ENCODE measurements at places on chromosomes 1 and 21.

GRCh38 chr1:208748387-208749165 lies 504.4 kb upstream of the PLXNA2 start:
- no peak for DNase-seq

GRCh38 chr1:70319750-70320149 lies 34.8 kb downstream of the ANKRD13C start:
- no peak for DNase-seq

GRCh38 chr21:27646056-27646455 lies 679.2 kb upstream of the ADAMTS5 start:
- no peak for DNase-seq

- no peak for DNase-seq
Observed at GRCh38 chr1:232101231-232101630, 474.6 kb downstream of the DISC1 start.

DNA sequence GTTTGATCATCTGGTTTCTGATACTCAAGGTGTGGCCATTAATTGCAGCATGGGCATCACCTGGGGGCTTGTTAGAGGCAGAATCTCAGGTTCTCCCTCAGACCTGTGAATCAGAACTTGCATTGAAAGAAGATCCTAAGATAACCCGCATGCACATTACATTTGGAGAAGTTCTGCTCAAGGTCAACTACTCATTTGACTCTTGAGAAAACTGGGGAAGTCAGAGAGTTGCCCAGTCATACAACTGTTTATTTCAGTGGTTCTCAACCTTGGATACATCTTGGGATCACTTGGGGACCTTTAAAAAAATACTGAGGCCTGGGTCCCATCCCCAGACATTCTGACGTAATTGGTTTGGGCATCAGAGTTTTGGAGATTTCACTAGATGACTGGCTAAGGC lies 30.5 kb downstream of the CAMTA1 start:
- DNase-seq: no peak

DNA sequence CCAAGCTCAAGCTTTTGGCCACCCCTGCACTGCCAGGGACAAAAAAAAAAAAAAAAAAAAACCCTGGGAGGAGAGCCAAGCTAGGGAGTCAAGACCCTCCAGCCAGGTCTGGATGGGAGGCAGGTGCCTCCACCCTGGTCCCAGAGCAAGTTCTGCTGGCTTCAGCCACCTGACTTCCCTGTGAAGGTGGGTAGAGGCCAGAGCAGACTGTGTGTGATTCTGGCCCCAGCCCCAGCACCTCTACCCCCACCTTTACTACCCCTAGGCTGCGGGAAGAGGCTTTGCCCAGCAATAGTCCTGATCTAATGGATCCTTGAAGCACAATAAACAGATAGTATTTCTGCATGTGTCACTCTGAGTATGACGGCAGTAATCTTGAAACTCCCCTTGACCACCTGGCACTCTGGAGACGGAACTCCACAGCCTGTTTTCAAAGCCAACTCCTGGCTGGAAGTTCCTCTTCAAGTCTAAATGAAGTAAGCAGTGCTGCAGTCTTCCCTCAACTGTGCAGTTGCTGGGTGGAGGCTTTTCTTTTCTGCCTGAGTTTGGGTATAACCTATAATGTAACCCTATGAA lies 9.8 kb downstream of the PDZK1IP1 start:
- no peak for DNase-seq

GRCh38 chr1:46553506-46553905 lies 2.1 kb upstream of the KNCN start:
- no peak for DNase-seq

GRCh38 chr1:25255706-25256577 lies 8.7 kb upstream of the RSRP1 start:
- DNase-seq: peak; percentile 68

DNA sequence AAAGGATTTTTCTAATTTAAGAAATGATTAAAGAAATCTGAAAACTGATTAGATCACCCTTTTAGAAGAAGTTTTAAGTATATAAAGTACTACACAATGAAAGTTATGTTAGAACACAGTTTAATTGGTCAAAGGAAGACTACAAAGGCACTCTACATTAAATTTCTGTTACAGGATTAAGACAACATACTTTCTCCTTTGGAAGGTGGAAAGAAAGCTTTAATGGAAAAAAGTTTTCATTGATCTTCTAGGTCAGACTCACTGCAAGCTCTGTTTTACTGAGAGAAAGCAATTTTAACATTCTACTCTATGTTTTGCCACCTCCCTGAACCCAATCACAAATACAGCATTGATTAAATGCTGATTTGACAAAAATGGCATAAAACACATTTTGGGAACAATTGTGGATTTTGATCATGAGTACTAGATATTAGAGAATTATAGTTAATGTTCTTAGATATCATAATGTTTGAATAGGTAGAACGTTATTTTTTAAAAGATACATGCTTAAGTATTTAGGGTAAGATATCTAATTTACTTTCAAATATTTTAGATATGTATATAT lies 32.0 kb downstream of the WDR26 start:
- no peak for DNase-seq

DNA sequence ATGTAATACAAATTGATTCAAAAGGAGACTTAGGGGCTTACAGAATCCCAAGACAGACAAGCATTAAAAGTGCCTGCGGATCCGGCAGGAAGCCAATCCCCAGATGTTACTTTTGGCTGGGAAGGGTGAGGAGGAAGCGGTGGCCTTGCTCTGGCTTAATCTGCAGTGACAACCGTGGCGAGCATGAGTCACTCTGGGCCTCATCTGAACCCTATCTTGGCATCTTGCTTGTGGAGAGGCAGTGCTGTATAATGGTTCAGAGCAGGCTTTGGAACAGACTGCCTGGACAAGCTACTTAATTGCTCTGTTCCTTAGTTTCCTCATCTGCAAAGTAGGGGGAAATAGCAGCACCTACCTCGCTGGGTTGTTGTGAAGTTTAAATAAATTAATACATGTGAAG lies 74.1 kb downstream of the XCL2 start:
- DNase-seq: peak; percentile 35
